ENCODE measurements at places on chromosomes 4 and X.
A peak's percentile ranks its signal among the peaks of the same experiment; 100 is the strongest.

DNA sequence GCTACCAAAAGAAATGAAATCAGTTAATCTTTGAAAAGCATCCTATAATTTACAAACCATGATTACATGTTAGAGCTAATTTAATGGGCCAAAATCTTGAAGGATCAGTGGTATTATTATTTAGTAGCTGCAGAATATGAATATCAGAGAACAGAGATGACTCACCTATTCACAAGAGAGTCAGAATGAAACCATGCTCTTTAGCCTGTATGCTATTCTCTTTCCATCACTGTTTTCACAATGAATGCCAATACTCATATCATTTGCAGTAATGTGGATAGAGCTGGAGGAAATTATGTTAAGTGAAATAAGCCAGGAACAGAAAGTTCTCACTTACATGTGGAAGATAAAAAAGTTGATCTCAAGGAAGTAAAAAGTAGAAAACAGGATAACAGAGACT lies 414.1 kb downstream of the CENPC start:
- no peak for DNase-seq

DNA sequence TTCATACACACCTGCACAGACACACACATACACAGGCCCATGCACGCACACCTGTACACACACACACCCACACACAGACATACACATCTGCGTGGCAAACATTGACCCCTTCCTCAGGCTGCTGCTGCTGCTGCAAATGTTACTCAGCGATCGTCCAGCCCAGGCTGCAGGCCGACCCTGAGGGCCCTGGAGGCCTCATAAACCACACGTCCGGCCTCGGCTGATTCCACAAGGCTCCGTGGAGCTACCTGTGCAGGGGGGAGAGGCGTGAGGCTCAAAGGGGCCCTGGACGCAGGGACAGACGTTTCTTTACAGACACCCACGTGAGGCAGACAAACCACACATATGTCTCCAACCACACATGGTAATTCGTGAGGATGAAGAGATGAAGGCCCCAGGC lies 53.9 kb upstream of the PPP2R3B start:
- no peak for DNase-seq

- no peak for DNase-seq
Measured at GRCh38 chr4:20832826-20833225, 132.6 kb downstream of the PACRGL start.

- DNase-seq, result no peak
Measured at GRCh38 chrX:107831071-107831730, 5.5 kb downstream of the MID2 start.

- no peak for DNase-seq
Measured at GRCh38 chr4:10806953-10807645, 122.5 kb upstream of the CLNK start.

DNA sequence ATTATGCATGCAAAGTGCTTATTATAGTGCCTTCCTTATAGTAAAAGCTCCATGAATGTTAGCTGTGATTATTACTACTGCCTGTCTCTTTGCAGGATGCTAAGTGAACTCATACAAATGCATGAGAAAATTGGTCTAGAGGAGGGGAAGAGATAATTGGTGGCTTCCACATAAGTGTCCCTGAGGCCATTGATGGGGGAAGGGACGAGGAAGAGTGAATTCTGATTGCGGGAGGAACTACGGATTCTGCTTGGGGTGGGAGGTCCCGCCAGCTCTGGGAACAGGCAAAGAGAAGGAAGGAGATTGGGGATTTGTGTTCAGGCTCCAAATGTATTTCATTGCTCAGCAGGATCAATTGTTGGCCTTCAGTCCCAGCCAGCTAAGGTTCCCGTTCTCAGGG lies 11.6 kb upstream of the ARHGAP36 start:
- DNase-seq, result no peak

DNA sequence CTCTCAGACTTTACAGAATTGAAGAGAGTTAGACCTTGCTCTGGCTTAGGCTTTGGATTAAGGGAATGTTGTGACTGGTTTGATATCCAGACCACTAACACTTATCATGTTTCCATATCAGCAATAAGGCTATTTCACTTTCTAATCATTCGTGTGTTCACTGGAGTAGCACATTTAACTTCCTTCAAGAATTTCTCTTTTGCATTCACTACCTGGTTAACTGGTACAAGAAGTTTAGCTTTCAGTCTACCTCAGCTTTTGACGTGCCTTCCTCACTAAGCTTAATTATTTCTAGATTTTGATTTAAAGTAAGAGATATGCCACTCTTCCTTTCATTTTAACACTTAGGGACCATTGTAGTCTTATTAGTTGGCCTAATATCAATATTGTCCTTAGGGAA lies 62.6 kb downstream of the CASP6 start:
- no peak for DNase-seq

- no peak for DNase-seq
Measured at GRCh38 chr4:102692474-102692873, 68.3 kb downstream of the MANBA start.

- no peak for DNase-seq
Measured at GRCh38 chr4:74320559-74321118, 12.4 kb downstream of the EPGN start.

DNA sequence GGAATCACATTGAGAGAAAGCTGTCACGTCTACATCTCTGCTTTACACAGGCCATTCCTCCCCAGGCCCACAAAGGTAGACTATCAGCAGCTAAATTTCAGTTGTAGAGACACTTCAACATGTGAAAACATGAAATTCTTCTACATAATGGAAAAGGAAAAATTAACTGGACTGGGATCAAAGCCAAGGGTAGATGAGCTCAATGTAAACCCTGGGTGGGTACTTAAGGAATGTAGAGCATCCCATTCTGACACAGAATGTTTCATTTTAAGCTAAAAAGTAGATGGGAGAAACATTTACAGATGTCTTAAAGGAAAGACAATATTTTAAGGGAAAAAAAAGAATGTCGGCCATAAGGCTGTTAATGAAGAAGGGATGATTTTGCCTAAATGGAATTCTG lies 51.3 kb upstream of the NPNT start:
- no peak for DNase-seq

GRCh38 chrX:64850371-64851082 lies 125.7 kb downstream of the ZC4H2 start:
- DNase-seq, result no peak

GRCh38 chr4:149370785-149371420 lies 444.7 kb downstream of the IQCM start:
- no peak for DNase-seq

GRCh38 chrX:120560405-120560841 lies 339 bp downstream of the CUL4B start:
- no peak for DNase-seq

DNA sequence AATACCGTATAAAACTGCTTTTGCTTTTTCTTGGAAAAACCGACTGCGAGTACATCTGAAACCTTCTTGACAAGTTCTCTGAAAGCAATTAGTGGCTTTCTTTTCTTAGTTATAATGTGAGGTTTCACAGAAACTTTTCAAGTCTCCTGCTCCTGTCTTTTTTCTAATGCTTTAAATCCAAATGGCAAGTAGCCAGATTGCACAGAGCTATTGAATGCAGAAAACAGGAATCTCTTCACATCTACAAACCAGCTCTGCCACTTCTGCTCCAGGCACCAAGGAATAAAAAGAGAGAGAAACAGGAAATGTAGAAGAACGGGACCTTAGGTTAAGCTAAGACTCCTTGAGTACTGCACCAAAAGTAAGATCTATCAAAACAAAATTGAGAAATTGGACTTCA lies 267.3 kb upstream of the TET2 start:
- no peak for DNase-seq

DNA sequence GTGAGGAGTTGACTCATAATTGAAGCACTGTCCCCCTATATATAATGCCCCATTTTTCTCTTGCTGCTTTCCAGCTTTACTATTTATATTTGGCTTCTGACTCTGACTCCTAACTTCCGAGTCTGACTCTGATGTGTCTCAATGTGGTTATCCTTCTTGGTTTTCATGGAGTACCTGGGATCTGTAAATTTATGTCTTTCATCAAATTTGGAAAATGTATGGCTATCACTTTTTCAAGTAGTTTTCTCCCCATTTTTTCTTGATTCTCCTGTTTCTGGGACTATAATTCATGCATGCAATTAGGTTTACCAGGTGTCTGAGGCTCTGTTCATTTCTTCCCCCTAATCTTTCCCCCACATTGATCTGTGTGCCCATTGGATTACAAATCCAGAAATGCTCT lies 156.8 kb upstream of the SFRP2 start:
- no peak for DNase-seq

DNA sequence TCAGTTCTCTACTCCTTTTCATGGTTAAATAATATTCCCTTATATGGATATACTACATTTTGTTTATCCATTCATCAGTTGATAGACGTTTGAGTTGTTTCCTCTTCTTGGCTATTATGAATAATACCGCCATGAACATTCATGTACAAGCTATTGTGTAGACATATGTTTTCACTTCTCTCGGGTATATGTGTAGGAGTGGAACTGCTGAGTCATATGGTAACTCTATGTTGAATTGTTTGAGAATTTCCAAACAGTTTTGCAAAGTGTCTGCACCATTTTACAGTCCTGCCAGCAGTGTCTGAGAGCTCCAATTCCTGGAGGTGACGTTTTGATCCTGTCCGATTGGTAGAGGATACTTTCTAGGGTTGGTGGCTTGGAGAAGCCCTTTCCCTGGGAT lies 23.6 kb downstream of the PLAC1 start:
- no peak for DNase-seq

- DNase-seq, result peak; percentile 12
Measured at GRCh38 chrX:155767051-155767875, 113.9 kb upstream of the VAMP7 start.

- DNase-seq, result no peak
Measured at GRCh38 chr4:119261986-119262385, 49.5 kb downstream of the USP53 start.

DNA sequence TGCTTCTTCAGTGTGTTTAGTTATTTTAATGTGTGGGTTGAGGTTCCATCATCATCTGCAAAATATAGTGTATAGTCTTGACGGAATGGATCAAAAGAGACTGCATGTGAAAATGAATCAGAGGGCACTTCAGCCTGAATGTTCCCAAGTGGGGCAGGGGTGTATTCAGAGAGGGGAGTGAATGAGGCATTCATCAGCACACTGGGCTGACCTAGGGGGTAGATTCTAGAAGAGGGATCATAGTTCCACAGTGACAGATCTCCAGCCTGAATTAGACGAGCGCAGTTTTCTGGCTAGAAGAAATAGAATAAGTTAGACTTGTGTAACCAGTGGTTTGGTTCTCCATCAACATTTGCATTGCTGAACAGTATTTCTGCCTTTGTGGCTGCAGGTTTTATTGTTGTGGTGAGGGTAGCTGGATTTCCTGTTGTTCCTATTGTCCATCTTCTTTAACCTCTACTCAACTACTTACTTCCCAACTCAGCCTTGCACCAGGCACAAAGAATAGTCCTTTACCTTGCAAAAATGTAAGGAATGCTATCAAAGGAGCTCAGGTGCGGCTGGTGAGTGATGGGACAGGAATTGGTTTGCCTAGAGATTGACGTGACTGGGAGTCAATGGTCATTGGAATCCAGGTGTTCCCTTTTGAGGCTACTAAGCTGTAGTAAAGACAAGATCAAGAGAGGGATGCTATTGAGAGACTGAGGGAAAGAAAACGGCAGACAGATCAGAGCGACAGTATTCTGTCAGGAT lies 50.9 kb downstream of the NAP1L5 start:
- DNase-seq, result no peak

DNA sequence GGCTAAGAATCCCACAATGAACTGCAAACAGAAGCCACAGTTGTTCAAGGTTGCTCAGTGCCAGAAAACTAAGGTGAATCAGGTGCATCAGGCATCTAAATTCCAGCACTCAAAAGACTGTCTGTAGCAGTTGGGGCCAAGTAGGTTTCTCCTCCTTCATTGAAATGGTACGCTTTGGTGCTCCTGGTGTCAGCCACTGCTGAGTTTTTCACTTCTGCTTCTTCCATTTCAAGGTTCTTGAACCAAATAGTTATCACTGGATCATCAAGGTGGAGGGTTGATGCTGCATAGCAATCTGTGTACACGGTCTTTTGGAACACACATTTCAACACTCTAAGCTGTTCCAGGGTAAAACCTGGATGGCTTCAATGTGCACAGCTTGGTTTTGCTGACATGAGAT lies 74.4 kb downstream of the TMA16 start:
- DNase-seq, result no peak

DNA sequence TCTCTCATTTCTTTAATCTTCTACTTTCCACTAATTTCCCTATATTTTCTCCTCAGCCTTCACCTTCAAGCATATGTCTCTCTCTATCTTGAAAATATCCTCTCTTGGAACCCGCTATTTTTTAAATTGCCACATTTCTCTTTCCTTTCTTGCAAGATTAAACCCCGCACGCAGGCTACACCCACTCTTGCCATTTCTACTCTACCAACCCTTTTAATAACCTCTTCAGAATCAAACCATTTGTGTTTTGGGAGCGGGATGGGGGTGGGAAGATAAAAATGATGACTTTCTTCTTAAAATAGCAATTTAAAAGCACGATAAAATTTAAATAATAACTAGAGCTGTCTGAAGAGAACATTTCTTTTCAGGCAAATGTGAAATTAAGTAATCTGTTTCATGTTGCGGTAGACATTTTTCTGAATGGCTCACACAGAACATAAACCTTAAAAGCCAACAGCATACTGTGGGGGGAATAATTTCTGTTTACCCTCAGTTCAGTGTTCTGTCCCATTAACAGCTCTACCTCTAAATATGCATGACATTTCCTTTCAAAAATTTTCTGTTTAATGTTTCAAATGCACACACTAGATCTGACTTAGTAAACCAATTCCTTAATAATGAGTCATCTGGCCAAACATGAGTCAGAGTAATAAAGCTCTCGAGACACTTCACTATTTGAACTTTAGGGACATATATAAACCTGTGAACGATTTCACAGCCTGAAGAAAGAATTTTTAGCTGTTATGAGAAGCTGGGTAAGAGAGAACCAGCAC lies 20.5 kb downstream of the ARSJ start:
- no peak for DNase-seq

- no peak for DNase-seq
Measured at GRCh38 chr4:106852426-106852825, 183.7 kb downstream of the DKK2 start.

GRCh38 chr4:104772849-104773248 lies 278.2 kb upstream of the CXXC4 start:
- no peak for DNase-seq

DNA sequence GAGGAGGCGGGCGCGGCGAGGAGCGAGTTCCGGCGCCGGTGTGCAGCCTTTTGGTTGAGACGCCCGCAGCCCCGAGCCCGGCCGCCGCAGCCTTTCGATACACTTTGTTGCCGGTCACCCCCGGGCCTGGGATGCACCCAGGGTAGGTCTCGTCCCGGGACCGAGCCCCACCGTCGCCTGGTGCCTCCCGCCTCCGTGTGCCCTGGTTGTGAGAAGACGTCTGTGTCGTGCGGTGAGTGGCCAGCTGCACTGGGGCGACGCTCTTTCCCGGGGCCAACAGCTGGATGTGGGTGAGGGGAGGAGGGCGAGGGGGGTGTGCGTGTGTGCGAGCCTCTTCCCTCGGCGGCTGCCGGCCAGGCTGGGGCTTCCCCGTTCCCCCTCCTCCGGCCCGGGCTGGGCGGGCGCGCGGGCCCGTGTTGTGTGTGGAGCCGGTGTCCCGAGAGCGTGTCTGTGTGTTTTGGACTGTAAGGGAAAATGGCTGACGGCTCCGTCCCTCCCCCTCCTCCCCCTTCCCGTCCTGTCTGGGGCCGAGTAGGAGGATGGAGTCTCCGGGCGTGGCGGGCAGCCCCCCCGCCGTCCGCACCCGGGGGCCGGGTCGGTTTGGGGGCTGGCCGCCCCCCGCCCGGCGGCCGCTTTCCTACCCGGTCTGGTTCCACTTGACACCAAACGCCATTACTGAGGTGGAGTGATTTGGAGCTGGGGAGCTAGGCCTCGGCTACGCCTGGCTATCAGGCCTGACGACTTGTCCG lies 807 bp downstream of the USP9X start:
- DNase-seq, result no peak

- no peak for DNase-seq
Measured at GRCh38 chr4:147312376-147313046, 168.4 kb upstream of the EDNRA start.

Measured in thoracic aorta (tissue), 2 donors.